ENCODE measurements at places on chromosomes 1 and 21.

DNA sequence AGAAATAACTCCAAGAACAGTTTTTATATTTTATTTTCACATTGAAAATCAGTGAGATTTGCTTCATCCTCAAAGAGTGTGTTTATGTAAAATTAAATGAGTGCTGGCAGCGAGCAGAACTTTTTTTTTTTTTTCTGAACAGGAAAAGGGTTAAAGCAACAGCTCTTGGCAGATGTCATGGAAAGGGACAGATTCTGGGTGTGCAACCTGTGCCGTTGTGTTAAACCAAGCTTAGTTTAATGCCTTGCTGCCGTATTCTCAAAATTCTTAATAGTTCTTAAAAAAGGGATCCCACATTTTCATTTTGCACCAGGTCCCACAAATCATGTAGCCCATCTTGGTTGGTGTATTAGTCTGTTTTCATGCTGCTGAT lies 227.4 kb upstream of the VAMP3 start:
- DNase-seq: no peak

DNA sequence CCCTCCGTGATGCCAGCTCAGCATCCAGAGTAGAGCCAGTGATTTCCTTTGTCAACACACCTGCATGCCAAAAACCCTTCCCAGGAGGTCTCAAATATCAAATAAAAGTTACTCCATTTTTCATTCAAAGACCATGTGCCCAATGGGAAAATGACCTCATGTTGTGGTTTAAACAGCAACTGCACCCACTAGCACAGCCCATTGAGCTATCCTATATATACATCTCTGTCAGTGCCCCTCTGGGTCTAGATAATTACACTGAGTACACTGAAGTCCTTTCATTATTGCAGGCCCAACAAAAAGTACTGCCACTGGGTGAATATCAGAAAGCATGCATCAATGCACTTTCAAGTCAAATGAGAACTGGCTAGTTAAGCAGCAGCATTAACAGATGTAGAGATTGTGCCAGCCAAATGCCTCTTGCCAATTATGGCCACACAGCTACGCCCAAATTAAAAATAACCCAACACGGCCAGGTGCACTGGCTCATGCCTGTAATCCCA lies 117.7 kb downstream of the SLC45A1 start:
- DNase-seq: no peak

- DNase-seq: no peak
Observed at GRCh38 chr1:171222936-171223335, 25.4 kb upstream of the FMO1 start.

DNA sequence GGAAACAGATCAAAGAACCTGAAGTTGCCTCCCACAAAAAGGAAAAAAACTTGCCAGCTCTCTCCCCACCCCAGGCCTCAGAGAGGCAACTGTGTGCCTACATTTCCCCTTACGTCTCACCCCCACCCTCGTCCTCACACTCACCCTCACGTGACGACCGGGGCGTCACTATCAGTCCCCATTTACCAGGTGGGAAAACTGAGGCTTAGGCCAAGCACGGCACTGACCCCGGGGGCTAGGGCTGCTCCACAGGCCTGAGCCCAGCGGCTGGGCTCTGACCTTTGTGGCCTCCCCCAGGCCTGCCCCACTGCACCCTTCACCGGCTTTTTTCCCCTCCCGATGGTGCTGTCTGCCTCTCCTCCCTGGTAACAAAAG lies 51.5 kb upstream of the RUNX3 start:
- no peak for DNase-seq

DNA sequence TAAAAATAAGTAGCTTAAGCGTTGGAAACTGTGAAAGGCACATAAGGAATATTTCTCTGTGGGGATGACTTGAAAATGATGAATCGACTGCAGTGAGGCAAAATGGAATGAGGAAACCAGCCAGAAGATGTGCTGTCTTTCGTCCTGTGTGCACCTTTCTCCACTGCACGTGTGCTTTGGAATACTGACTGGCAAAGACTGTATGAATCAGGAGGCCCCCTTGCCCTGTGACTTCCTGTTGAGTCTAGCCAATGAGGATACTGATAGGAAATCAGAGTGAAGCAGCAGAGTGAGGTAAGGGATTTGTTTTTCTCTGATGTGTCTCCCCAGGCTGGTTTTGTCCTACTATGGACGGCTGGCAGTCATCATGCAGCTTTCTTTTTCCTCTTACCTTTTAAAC lies 118.2 kb upstream of the ADGRL4 start:
- peak; percentile 52 for DNase-seq
